Stimulated activated CD8-positive, alpha-beta memory T cell treated with anti-CD3 and anti-CD28 coated beads, Interleukin-2, amount 100 ng/mL, for 1 hour (primary cell): ENCODE measurements at places on chromosomes 11 and 22.

- no peak for DNase-seq
These were observed 32.2 kb downstream of the ART5 start for GRCh38 chr11:3609416-3610265.

DNA sequence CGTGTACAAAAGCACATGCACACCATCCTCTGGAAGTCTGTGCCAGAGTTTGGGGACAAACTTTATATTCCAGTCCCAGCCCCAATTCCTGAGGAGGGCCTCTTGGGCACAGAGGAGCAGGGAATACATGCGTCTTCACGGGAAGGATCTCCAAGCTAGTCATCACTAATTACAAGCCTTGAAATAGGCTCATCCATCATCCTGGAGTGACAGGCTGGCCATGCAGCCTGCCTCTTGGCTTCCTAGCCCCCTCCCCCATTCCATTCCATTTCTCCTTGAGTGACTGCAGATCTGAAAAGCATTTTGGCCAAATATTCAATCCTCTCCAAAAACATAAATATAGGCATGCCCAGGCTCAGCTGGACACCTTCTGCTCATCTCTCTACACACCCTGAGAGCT, 24.8 kb downstream of the SERPING1 start:
- DNase-seq = no peak

- no peak for DNase-seq
These were observed 238.2 kb downstream of the SOX6 start for GRCh38 chr11:16117989-16118756.

DNA sequence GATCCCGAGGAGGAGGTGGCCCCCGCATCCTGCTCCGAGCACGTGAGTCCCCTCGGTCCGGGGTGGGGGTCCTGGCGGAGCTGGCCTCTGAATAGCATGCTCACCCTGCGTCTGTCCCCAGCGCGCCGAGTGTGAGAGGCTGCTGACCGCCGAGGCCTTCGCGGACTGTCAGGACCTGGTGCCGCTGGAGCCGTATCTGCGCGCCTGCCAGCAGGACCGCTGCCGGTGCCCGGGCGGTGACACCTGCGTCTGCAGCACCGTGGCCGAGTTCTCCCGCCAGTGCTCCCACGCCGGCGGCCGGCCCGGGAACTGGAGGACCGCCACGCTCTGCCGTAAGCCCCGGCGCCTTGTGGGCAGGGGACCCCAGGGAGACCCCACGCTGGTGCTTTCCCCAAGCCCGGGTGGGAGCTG, 3.5 kb downstream of the MUC2 start:
- DNase-seq = no peak

DNA sequence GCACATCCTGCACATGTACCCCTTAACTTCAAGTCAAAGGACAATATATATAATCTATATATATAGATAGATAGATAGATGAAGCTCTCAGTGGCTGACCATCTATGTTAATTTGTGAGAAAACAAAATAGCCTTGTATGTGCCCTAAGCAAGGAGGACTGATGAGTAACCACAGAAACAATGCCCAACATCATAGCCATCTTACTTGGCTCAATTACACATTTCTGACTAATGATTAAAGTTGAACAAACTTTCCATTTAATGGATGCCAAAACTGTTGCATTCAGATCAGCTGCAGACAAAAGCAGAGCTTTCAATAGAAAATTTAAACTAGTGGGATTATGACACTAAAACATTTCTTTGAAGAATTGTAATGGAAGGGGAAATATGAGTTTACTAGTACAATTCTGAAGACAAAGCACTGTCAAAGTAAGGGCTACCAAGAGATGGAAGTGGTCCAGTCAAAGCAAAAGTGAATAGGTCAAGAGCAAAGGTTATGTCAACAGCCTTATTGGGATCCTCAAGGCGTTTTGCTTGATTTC, 1188.2 kb upstream of the RAG2 start:
- DNase-seq = no peak

- DNase-seq = peak; percentile 49
These were observed 2.0 kb downstream of the SIPA1 start for GRCh38 chr11:65639623-65640482.

DNA sequence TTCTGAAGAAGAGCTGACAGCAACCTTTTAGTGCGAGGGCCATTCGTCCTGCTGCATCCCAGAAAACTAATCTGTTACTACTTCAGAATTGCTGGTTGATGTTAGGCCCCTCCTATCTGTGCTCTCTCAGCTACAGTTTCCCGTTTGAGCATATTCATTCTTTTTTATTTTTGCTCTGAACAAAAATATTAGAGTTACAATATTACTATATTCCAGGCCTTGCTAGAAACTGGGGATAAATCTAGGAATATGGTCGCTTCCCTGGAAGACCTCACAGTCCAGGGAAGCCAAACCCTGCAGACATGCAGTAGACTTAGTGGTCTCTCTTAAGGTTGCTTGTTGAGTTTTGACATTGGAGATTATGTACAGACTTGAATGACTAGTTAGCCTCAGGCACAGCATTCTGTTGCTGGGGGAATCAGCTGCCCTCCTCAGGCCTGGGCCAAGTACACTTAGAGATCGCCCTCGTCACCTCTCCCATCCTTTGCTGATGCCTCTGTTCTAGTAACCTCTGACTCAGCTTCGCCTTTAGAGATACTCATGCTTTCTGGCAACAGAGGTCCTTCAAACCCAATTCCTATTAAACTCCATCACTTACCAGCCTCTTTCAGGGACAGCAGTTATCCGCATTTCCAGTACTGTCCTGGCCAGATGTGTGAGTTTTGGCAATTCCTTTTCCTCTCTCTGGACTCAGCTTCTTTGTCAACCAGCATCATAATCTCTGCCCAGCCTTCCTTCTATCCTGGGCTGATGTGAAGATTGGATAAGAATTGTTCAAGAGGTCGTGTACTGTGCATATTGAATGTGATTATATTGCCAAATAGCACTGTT, 698 bp upstream of the ANAPC15 start:
- DNase-seq = no peak

- DNase-seq = no peak
These were observed 911.9 kb downstream of the OPCML start for GRCh38 chr11:132620423-132620822.

GRCh38 chr11:115194802-115195110, 309.5 kb downstream of the CADM1 start:
- no peak for DNase-seq

- no peak for DNase-seq
These were observed 119.7 kb downstream of the GGTLC2 start for GRCh38 chr22:22764085-22764484.

DNA sequence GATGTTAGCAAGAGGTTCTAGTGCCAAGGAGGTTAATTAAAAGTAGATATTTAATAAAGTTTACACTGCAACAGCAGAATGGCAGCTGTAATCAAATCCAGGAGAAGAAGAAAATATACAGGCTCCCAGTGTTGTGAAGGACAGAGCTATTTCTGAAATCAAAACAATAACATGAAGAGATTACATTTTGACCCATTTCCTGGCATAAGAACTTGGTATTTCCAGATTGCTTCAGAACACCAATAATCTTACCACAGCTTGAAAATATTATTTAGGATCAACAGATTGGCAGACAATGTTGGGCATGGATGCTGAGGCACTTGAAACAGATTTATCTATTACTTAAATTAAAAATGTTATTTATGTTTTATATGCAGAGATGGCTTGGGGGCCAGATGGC, 692.5 kb downstream of the KCNA4 start:
- no peak for DNase-seq

- DNase-seq = no peak
These were observed 41.7 kb upstream of the SEZ6L start for GRCh38 chr22:26127556-26127955.

- DNase-seq = no peak
These were observed 2.5 kb downstream of the KCTD17 start for GRCh38 chr22:37054056-37054395.

- DNase-seq = no peak
These were observed 6.0 kb downstream of the RNF169 start for GRCh38 chr11:74754507-74755252.

GRCh38 chr11:97461044-97461880, 1071.4 kb downstream of the JRKL start:
- DNase-seq = no peak

DNA sequence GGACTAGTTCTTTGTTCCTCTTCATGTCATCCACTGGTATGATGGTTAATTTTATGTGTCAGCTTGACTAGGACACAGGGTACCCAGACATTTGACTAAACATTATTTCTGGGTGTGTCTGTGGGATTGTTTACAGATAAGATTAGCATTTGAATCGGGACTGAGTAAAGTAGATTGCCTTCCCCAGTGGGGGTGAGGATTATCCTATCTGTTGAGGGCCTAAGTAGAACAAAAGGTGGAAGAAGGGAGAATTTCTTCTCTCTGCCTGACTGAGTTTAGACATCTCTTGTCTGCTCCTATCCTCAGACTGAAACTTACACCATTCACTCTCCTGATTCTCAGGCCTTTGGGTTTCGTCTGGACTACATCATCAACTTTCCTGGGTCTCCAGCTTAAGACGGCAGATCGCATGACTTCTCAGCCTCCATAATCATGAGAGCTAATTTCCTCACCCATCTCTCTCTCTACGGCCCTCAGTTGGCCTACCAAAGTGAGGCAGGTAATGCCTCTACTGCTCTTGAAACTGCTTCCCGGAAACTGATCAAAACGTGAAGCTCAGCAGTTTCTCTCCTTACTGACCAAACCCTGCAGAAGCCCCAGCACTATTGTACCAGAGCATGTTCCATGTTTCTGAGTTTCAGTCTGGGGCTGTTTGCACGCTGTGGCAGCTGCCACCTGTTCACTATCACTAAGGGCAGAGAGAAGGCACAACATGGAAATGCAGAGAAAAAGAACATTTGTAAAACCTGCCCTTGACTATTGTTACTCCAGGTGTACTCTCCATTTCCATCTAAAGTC, 95.4 kb downstream of the NXPE2 start:
- DNase-seq = no peak

- no peak for DNase-seq
These were observed 5.3 kb downstream of the CD248 start for GRCh38 chr11:66311470-66311964.

DNA sequence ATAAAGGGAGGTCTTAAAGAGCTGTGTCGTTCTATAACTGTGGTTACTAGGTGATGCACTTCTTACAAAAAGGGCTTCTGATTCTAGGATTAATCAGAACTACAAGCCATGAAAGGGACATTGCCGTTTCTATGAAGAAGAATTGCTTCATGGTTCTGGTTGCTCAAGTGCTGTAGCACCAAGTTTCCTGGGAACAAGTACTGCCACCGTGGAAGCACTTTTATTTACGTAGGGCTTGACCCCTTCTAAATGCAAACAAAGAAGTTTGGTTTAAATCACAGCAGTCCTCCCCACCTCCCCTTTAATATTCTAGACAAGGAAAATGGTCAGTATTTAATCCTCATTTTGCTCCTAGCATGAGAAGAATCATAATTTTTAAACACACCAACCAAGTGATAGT, 9.8 kb downstream of the YAP1 start:
- DNase-seq = no peak

DNA sequence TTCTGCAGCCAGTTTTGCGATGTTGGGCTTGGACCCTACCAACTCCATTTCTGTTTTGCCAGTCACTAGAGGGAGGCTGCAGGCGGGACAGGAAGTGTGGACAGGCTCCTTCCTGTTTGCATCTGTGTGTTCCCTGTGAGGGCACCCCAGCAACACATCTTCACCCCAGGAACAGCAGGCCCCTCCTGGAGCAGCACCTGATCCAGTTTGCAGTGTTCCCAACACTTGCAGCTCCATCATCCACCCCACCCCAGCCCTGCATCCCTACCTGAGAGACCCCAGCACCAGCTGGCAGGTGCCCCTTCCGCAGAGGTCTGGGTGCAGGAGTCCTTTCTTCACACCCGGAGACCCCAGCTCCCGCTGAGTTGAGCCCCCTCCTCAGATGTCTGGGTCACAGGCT, 7.4 kb upstream of the VSIG10L2 start:
- DNase-seq = no peak

- DNase-seq = no peak
These were observed 189.8 kb downstream of the SNX19 start for GRCh38 chr11:130726234-130727037.

DNA sequence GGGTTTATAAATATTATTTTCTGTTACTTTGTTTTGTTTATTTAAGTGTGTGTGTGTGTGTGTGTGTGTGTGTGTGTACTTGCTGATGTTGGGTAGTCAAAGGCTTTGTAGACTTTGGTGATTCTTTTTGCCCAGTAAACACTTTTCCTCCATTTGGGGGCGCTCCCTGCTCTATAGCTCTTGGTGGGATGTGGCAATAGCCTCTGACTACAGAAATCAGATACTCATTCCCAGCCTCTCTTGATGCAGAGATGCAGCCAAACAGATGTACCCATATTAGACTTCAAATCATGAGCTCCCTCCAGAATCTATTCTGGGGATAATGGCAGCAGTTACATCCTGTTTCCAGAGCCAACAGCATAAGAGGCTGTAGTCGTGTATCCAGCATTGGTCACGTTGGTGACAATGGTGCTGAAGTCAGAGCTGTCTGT, 33.4 kb upstream of the APOL5 start:
- DNase-seq = no peak

GRCh38 chr22:28015046-28015425, 96.0 kb upstream of the PITPNB start:
- no peak for DNase-seq

- DNase-seq = no peak
These were observed 567.0 kb downstream of the METTL15 start for GRCh38 chr11:28675183-28675582.

DNA sequence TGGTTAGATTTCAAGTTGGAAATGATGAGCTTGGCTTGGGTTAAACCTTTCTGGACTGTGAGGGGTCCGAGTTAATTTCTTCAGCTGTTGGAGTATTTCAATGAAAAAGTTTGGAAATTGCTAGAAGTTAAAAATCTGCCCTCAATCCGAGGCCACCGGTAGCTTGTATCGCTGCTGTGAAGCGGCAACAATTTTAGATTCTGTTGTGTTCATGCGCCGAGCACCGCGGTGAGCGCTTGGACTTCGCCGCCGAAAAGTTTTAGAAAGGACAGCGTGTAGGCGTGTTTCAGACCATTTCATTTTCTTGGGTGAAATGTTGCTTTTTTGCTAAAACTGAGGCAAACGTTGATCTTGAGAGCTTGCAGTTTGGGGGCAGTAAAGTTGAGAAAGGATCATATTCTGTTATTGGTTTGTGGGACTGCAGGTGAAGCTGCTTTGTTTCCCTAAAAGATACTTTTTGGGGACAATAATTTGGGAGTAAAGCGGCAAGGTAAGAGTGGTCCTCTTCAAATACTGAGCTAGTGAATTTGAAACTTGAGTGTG, 928 bp downstream of the FBXO7 start:
- DNase-seq = no peak

GRCh38 chr22:46753360-46753759, 9.1 kb upstream of the TBC1D22A start:
- no peak for DNase-seq

DNA sequence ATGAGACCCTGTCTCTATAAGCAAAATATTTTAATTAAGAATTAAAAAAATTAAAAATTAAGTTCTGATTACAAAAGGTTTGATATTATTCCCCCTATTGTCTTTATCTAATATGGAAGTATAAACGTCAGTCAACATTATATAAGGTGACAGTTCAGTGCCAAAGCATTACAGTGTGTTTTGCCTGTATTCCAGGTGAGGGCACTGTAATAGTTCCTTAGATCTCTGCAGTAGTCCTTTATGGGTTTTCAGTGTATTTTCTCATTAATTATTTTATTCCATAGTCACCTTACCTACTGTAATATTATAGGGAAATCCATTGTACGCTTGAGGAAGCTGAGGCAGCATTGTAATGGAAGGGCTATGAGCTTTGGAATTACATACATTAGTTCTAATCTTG, 33.0 kb downstream of the FAR1 start:
- DNase-seq = no peak

- no peak for DNase-seq
These were observed 15.0 kb upstream of the APOA1 start for GRCh38 chr11:116852261-116853031.

GRCh38 chr11:73467505-73467904, 91.3 kb downstream of the RELT start:
- no peak for DNase-seq
